Ascending aorta (tissue), 2 donors: ENCODE measurements at places on chromosomes 4 and X. TPM values are rescaled to one million over a fixed set of nuclear protein-coding genes. Genes with fewer than 3 reads are reported as not detected.

GRCh38 chrX:43949669-43950068 is 23.5 kb downstream of the NDP start:
- no peaks in the 10 kb centered on the region for H3K4me1 ChIP-seq
- H3K27ac ChIP-seq: no peak overlapping the region
- H3K27me3 ChIP-seq: no peaks in the 10 kb centered on the region
- no peak for DNase-seq

- no peak for DNase-seq
- H3K4me3 ChIP-seq: no peak overlapping the region
- H3K36me3 ChIP-seq: no peaks in the 10 kb centered on the region
- no peaks in the 10 kb centered on the region for H3K4me1 ChIP-seq
- H3K27ac ChIP-seq: no peak overlapping the region
Observed at GRCh38 chr4:76226418-76226817, 12.8 kb upstream of the SCARB2 start.

DNA sequence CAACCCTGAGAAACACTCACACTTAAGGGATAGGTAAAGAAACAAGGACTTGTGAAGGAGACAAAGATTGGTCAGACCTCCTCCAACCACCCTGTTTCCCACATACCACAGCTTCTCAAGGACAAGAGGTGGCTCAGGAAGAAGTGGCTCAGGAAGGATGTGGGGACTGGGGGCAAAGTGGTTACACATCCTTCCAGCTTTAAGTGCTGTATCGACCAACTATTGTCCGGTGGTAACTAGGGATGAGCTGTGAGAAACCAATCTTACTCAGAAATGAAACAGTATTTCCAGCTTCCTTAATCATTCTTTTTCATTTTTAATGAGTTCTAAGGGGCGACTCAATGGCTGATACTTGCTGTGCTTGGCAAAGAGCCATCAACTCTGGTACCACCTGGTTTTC is 8.5 kb upstream of the LHFPL1 start:
- DNase-seq: no peak
- H3K4me3 ChIP-seq: no peak overlapping the region
- H3K27me3 ChIP-seq: no peaks in the 10 kb centered on the region
- no peaks in the 10 kb centered on the region for H3K36me3 ChIP-seq

DNA sequence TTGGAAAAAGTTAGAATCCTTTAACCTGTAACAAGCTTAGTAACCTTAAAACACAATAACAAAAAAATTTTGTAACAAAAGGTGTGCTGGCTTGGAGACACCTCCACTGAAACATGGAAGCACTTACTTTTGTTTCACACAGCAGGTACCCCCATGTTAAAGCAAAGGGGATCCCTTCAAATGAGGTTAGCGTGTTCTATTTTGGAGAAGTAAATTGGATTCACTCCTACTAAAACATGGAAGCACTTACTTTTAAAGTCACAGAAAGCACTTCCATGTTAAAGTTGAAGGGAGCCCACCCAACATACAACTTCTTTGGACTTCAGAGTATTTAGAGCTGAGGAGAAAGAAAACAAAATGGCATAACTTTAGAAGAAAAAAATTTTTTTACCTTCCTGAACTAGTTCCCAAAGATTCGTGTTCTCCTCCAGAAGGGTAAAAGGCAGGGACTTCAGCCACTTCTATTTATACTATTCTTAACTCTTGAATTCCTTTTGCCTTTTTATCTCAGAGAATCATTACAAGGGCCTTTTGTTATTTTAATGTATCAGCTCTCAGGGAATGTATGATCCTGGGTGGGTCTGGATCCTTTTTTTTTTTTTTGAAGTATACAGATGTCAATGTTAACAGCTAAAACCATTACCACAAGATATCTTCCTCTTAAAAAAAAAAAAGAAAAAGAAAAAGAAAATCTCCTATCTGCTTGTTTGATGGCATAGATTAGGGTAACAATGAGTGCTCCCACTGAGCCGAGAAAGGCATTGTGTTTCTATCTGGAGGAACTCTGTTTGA is 11.5 kb downstream of the LARP7 start:
- no peak for DNase-seq
- H3K4me1 ChIP-seq: no peaks in the 10 kb centered on the region
- H3K27me3 ChIP-seq: no peaks in the 10 kb centered on the region

DNA sequence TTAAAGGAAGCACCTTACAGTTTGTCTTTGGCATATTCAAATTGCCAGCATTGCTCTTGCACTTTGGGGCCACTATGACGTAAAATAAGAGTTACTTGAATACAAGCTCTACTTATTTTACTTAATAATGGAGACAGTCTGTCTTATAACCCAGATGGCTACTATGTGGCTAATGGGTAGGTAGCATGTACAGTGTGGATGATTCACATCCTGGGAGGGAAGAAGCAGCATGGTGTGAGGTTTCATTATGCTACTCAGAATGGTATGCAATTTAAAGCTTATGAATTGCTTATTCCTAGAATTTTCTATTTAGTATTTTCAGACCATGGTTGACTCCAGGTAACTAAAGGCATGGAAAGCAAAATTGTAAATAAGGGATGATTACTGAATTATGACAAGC is 761.8 kb upstream of the ATOH1 start:
- no peaks in the 10 kb centered on the region for H3K4me1 ChIP-seq
- DNase-seq: no peak
- H3K36me3 ChIP-seq: no peaks in the 10 kb centered on the region
- no peaks in the 10 kb centered on the region for H3K27me3 ChIP-seq
- no peak overlapping the region for H3K4me3 ChIP-seq
- H3K27ac ChIP-seq: no peak overlapping the region

GRCh38 chrX:28312259-28312658 is 275.0 kb upstream of the IL1RAPL1 start:
- H3K4me3 ChIP-seq: no peak overlapping the region
- no peak overlapping the region for H3K27ac ChIP-seq
- H3K4me1 ChIP-seq: no peaks in the 10 kb centered on the region
- H3K27me3 ChIP-seq: no peaks in the 10 kb centered on the region
- no peaks in the 10 kb centered on the region for H3K36me3 ChIP-seq
- no peak for DNase-seq

DNA sequence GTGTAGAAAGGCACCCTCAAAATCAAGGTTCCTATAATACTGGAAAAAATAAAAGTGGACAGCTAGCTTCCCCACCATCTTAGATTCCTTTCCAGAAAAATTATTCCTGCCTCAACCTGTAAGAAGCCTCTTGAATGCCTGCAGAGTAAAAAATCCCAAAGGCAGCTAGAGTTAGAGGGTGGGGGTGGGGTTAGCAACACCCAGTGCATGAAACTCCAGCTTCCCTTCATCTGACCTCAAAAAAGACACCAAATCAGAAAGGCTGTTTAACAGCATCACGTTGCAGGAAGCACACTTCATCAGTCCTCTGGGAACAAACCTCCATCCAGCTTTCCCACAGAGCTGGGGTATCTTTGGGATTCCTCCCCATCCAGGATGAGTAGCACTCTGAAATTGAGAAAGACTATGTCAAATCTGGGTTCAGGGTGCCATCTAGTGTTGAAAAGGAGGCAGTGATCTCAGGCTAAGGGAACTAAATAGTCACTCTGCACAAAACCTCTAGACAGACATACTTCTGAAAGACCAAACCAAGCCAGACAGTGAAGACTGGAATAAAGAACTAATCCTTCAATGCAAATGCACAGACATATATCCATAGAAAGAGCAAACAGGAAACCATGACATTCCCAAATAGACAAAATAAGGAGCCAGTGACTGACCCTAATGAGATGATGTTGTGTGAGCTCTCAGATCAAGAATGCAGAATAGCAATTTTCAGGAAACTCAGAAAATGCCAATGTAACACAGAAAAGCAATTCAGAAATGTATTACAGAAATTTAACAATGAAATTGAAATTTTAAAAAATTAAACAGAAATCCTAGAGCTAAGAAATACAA is 97.9 kb downstream of the ARHGEF9 start:
- H3K27me3 ChIP-seq: no peaks in the 10 kb centered on the region
- H3K36me3 ChIP-seq: no peaks in the 10 kb centered on the region
- no peaks in the 10 kb centered on the region for H3K4me1 ChIP-seq

Gene MAEA
- total RNA-seq: 56.3 TPM

Gene MMAA
- 3.9 TPM for total RNA-seq

Gene DNAAF6
- total RNA-seq: not detected
